ENCODE measurements at places on chromosomes 3 and 15.

GRCh38 chr3:85298032-85298431, 339.2 kb downstream of the CADM2 start:
- DNase-seq: no peak

DNA sequence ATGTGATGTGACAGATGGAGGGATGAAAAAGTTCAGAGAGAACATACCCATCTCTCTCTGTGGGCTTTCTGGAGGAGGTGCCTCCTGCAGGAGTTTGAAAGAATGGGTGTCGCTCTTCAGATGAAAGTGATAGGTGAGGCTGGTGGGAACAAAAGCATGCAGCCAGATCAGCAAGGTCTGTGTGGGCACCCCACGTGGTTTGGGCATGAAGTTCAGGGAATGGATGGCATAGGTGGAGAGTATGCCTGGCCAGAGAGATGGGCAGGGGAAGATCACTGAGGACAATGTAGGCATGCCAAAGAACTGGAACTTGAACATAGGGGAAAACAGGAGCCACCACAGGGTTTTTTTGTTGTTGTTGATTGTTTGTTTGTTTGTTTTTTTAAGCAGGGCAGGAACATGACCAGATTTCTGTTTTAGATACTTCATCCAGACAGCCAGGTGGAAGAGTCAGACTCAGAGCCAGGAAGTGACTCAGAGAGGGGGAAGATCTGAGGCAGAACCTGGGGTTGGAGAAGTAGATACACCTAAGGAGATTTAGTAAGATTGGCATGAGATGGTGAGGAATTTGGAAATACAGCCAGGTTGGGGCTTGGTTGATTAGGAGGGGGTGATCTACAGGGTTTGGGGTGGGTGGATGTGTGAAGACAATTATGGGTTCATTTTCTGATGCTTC, 64.8 kb upstream of the CLSTN2 start:
- no peak for DNase-seq

- DNase-seq: no peak
Observed at GRCh38 chr3:109059264-109059663, 58.7 kb downstream of the MORC1 start.

DNA sequence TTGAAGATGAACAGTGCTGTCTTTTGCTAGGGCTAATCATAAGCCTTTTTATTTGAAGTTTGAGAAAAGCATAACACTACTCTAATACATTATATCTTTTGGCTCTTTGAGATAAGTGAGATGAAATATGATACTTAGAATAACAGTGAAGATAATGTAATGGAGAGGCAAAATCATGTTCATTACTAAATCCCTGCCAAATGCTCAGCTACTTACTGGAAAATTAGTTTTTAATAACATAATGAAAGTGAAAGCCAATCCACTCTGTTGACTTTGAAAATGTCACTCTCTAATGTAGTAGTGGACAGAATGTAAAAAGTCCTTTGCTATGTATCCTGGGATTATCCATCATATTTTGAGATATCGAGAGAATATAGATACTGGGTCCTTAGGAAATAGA, 35.9 kb upstream of the MYH15 start:
- no peak for DNase-seq

DNA sequence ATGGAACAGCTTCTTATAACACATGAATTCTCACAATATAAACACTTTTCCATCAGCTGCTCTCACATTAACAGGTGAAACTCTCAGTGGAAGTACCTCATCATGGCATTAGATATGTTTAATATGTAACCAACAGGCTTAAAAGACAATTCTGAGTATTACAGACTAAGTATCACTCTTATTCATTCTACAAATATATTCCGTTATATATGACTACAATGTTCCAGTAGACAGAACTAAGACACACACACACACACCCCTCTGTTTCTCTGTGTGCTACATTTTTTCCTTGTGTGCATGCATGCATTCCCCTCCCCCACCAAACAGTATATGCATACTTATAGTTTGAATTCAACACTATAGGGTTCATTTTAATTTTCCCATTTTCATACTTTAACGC, 32.4 kb downstream of the MRPL3 start:
- no peak for DNase-seq

DNA sequence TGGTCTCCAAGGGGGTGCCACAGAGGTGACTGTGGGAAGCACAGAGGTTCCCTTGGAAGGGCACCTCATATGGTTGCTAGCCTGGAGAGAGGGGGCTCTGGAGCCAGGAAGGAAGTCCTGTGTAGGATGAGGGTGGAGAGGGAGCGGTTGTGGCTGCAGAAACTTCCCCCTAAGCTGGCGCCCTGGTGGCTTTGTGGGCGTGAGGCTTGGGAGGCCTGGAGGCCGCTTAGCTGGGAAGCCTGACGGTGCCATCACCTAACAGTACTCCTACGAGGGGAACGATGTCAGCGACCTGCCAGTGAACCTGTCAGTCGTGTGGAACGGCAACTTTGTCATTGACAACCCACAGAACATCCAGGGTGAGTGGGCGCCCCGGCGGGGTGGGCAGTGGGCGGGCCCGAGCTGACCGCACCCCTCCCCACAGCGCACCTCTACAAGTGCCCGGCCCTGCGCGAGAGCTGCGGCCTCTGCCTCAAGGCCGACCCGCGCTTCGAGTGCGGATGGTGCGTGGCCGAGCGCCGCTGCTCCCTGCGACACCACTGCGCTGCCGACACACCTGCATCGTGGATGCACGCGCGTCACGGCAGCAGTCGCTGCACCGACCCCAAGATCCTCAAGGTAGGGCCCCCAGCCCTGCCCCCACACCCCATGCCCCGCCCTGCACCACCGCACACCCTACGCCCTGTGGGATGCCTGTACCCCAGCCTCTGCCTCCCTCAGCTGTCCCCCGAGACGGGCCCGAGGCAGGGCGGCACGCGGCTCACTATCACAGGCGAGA, 31.0 kb downstream of the PLXNA1 start:
- DNase-seq: no peak

- no peak for DNase-seq
Observed at GRCh38 chr15:89784686-89784960, 8.5 kb downstream of the MESP2 start.

- DNase-seq: no peak
Observed at GRCh38 chr3:110528305-110529121, 543.1 kb upstream of the NECTIN3 start.

GRCh38 chr3:137349557-137350348, 392.0 kb downstream of the IL20RB start:
- no peak for DNase-seq

- DNase-seq: no peak
Observed at GRCh38 chr3:126887686-126888085, 95.2 kb upstream of the PLXNA1 start.

GRCh38 chr15:67840749-67841512, 1.1 kb upstream of the RNU6-1 start:
- DNase-seq: no peak

GRCh38 chr15:57948351-57949289, 116.9 kb downstream of the ALDH1A2 start:
- no peak for DNase-seq

- DNase-seq: no peak
Observed at GRCh38 chr3:11632564-11632963, 11.2 kb downstream of the VGLL4 start.

GRCh38 chr3:9064850-9065249, 101.6 kb upstream of the RAD18 start:
- peak; percentile 75 for DNase-seq

DNA sequence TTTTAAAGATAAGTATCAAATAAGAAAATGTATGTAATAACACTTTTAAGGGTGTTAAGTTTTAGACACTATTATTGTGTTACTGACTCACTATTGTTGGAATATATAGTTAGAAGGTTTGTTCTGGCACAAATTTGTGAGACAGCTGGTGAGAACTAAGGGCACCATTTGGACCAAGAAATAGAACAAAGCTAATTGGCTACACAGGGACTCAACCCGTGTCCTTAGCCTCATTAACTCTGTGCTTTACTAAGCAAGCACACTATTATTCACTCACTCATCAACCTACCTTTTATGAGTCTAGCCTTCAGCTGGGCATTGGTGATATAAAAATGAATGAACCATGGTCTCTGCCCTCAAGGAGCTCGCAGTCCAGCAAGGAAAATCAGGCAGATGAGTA, 4.1 kb upstream of the UNC13C start:
- DNase-seq: no peak

- no peak for DNase-seq
Observed at GRCh38 chr3:111314181-111314873, 227.7 kb upstream of the CD96 start.

DNA sequence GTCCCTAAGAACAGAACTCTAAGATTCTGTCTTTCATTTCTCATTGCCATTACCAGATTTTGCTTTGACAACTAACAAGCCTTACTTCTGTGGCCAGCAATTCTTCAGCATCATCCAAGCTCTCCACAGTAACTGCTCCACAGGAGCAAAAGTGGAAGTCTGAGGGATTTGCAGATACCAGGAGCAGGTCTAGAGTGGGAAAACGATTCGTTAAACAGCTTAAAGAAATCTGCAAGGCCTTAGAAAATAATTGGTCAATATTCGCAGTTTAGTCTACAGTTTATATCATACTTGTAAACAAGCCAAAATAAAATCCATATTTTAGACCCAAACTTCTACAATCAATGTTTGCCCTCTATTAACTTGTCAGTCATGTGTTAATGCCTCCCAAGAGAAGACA, 24.1 kb downstream of the MYH15 start:
- DNase-seq: no peak

DNA sequence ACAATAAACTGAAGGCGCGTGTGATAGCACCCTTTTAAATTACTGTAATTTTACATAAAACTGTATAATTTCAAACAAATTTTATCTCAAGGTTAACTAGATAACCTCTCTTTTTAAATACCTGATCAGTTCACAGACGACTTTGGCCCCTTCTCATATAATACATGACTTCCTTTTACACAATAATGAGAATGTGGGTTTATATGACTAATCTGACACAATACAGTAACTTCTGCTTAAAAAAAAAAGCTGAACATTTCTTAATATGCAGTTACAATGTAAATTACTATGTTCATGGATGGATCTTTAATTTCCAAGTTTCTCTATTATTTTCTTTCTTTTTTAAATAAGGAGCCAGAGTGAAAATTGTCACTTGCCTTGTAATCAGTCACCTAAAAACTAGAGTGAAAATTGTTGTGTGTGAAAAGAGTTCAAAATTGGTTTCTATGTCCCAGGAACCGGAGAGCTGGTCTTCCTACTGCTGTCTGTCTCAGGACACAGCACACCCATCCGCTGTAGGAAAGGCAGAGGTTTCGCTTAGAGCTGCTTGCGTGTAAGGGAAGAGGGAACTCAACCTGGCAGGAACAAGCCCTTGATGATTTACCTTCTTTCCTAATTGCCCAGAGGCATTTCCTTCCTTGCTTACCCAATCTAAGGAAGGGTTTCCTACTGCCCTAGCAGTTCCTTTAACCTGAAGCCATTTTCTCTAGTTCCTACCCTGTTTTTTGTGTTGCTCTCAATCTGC, 33.3 kb downstream of the PLD1 start:
- no peak for DNase-seq

- no peak for DNase-seq
Observed at GRCh38 chr15:55802600-55803376, 59.8 kb upstream of the PRTG start.

DNA sequence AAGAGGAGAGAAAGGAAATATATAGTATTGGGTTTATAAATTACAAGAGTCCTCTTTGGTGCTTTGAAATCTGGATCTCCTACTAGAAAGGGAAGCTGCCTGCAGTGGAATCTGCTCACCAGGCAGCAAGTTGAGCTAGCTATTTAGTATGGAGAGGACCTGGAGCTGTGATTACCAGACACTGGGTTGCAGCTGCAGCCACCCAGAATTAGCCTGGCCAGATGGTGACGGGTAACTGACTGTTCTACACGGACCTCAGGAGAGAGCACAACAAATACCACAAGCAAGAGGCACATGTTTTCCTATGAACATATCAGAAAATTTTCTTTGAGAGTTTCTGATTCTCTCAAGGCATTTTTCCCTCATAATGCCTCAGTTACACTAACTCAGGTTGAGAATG, 46.5 kb downstream of the SYNPR start:
- DNase-seq: peak; percentile 21

- DNase-seq: no peak
Observed at GRCh38 chr3:152276681-152277080, 8.0 kb downstream of the MBNL1 start.

DNA sequence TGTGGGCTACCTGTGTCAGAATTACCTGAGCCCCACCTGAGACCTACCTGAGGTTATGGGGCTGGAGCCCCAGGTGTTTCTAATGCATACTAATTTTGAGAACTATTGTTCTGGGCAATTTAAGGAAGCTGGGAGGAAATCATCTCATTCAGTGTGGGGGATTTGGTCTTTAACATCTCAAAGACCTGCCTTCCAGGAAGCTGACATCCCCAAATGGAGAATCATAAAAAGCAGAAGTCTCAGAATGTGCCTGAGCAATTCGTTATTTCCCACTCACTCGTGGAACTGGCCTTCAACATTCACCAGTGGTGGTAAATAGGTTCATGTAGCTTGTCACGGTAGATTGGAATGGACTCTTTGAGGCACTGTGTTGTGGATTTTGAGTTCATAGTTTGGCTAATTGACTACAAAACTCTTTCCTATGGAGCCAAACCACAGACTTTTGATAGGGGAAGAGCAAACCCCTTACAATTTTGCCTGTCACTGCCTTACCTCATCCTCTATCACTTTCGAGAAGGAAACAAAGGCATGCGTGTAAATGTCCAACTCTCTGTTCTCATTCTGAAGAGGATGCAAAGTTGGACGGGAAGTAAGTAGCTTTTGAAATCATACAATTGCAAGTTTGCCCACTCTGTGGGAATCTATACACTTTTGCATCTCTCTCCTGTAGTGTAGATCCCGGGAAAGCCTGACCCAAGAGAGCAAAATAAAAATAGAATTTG, 521.0 kb upstream of the MDFIC2 start:
- no peak for DNase-seq

- no peak for DNase-seq
Observed at GRCh38 chr3:52752045-52752660, 18.6 kb downstream of the NEK4 start.

GRCh38 chr3:44060164-44060563, 181.5 kb upstream of the TOPAZ1 start:
- no peak for DNase-seq

GRCh38 chr3:40070816-40071215, 238.7 kb upstream of the EIF1B start:
- DNase-seq: no peak

DNA sequence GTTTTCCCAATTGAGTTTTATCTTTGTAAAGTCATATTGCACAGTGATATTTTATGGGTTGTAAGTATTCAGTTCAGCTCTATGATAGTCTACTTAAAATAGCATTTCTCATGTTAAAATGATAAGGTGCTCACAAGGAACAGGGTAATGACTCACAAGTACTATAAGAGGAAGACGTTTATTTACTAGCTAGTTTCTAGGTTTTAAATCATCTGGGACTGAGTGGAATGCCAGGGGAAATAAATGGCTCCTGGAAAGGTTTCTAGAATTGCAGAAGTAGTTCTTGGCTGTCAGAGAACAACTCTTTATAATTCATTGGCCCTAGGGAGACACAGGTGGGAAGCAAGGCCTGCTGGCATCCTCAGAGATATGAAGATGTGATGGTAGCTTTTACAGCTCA, 112.8 kb downstream of the CHDH start:
- no peak for DNase-seq

DNA sequence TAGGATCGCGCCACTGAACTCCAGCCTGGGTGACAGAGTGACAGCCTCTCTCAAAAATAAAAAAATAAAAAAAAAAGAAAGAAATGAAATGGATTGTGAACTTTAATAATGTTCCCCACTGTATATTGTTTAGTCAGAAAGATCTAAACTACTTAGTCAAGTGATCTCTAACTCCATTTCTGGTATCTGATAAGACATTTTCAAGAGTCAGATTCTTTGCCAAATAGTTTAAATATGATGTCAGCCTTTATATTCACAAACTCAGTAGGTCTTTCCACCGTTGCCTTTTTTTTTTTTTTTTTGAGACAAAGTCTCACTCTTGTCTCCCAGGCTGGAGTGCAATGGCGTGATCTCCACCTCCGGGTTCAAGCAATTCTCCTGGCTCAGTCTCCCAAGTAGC, 29.0 kb upstream of the OSBPL11 start:
- DNase-seq: no peak

Measured in glutamatergic neuron (in vitro differentiated cells).